Sigmoid colon (tissue), 7 donors: ENCODE measurements at places on chromosomes 13 and 19. TPM values are rescaled to one million over a fixed set of nuclear protein-coding genes. Genes with fewer than 3 reads are reported as not detected.

GRCh38 chr19:12985049-12985776, 10.1 kb upstream of the NFIX start:
- peak; percentile 82 for DNase-seq
- H3K4me1 ChIP-seq = no peaks in the 10 kb centered on the region
- H3K36me3 ChIP-seq = no peaks in the 10 kb centered on the region
- H3K27ac ChIP-seq = no peak overlapping the region

FFAR1 gene
- not detected for total RNA-seq

- no peak for DNase-seq
- no peaks in the 10 kb centered on the region for H3K27me3 ChIP-seq
Observed at GRCh38 chr13:37811441-37811840, 58.1 kb downstream of the TRPC4 start.

- H3K4me1 ChIP-seq = no peaks in the 10 kb centered on the region
- no peaks in the 10 kb centered on the region for H3K36me3 ChIP-seq
- no peak overlapping the region for H3K27ac ChIP-seq
- H3K4me3 ChIP-seq = no peak overlapping the region
Observed at GRCh38 chr19:43372462-43372861, 19.0 kb downstream of the CD177 start.

DNA sequence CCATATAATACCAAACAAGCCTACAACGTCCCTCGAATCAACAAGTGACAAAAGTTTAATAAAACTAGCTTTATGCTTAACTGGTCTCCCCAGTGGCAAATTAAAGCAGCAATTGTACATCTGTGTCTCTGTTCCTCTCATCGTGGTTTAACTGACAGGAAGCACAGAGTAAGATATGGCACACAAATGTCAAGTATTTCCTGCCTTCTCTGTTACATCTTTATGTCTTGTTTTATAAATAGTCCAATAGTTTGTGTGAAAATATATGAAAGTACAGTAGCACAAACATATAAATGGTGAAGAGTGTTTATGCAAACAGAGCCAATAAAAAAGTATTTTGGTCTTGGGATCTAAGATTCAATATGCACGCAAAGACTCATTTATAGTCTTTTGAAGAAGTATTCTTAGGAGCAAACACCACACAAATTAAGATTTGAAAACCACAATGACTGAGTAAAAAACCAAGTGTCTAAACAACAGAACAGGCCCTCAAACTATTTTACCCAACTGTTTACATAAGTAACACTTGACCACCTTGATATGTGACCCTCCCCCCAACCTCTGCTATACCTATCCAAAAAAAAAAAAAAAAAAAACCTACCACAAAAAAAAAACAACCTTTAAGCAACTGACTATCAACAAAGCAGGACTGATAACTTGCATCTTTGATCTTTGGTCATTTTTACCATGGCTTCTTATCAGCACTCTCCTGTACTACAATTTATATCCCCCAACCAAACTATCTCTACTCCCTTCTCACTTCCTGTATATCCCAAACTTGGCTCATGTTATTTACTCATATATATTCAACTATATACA, 14.0 kb downstream of the ELF1 start:
- no peak for DNase-seq
- no peak overlapping the region for H3K4me3 ChIP-seq
- H3K4me1 ChIP-seq = peaks cover 27% of the 10 kb centered on the region
- H3K27me3 ChIP-seq = no peaks in the 10 kb centered on the region
- H3K27ac ChIP-seq = no peak overlapping the region

DNA sequence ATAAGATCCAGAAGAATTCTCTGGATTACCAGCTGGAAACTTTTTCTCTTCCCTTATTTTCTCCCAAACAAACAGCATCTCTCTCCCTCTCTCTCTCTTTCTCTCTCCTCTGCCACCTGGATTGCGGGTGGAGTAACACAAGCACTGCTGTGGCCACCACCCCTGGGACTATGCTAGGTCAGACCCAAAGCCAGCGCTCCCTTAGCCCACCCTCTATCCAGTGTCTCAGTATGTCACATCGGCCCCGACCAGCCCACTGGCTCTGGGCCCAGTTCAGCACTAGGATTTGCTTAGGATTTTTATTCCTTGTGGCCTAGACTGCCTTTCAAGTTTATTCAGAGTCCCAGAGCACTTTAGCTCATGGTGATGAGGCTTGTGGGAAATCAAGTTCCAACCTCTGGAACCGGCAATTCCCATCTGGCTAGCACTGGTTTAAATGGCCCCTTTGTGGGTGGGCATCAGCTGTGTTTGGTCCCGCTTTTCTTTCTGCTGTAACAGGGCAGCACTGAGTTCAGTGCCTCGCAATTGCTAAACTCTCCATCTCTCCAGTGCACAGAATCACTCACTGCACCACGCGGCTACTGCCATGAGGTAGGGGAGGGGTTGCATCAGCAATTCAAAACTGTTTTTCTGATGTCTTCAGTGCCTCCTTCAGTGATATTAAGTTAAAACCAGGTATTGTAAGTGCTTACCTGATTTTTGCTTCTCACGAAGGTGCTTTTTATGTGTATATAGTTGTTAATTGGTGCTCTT, 1623.1 kb downstream of the SLITRK5 start:
- H3K27me3 ChIP-seq = no peaks in the 10 kb centered on the region
- H3K36me3 ChIP-seq = no peaks in the 10 kb centered on the region
- no peak for DNase-seq
- no peaks in the 10 kb centered on the region for H3K4me1 ChIP-seq
- H3K27ac ChIP-seq = no peak overlapping the region
- H3K4me3 ChIP-seq = no peak overlapping the region

- H3K36me3 ChIP-seq = peaks cover 17% of the 10 kb centered on the region
- DNase-seq = no peak
- H3K27me3 ChIP-seq = peaks cover 4% of the 10 kb centered on the region
- H3K27ac ChIP-seq = no peak overlapping the region
Observed at GRCh38 chr19:49014123-49014869, 2.6 kb downstream of the LHB start.

KLK13 gene
- total RNA-seq = not detected

ZNF540 gene
- total RNA-seq = 8.0 TPM

PRR20E gene
- not detected for total RNA-seq

IGFL1 gene
- total RNA-seq = not detected

PLPPR3 gene
- total RNA-seq = not detected

- DNase-seq = no peak
- H3K27ac ChIP-seq = no peak overlapping the region
- peaks cover 7% of the 10 kb centered on the region for H3K4me1 ChIP-seq
- no peaks in the 10 kb centered on the region for H3K36me3 ChIP-seq
Observed at GRCh38 chr13:100680131-100680530, 5.5 kb upstream of the TMTC4 start.

ZNF665 gene
- total RNA-seq = 5.3 TPM

DNA sequence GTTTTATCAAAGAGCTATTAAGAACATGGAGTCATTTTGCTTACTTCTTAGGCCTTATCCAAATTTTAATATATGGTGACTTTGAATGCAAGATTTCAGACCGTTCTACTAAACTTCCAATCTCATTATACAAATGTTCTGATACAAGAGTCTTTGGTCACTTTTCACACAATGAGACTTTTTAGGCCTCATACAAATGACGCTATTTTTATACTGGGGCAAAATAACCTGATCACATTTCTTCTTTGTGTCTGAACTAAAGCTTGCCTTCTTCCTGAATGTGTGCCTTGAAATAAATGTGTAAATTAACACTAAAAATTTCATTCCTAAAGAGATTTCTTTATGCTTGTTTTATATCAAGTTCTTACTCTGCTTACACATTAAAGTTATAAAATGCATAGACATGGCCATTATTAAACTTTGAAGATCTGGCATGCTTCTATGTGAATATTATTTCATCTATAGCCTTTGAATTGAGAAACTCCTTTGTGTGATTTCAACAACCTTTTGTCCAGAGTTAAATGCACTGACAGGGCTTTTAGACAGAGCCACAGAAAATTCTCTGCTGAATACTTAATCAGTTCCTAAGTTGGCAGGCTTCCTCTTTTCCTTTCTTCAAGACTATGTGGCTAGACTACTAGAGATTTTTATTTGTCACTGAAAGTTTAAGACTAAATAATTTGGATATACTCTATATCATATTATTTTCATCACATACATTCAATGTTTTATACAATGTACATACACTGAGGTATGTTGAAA, 86.1 kb downstream of the EDNRB start:
- peaks cover 7% of the 10 kb centered on the region for H3K4me1 ChIP-seq
- peak overlapping the region; percentile 46 for H3K27ac ChIP-seq
- no peak for DNase-seq
- H3K4me3 ChIP-seq = no peak overlapping the region

SBK3 gene
- total RNA-seq = not detected

DNA sequence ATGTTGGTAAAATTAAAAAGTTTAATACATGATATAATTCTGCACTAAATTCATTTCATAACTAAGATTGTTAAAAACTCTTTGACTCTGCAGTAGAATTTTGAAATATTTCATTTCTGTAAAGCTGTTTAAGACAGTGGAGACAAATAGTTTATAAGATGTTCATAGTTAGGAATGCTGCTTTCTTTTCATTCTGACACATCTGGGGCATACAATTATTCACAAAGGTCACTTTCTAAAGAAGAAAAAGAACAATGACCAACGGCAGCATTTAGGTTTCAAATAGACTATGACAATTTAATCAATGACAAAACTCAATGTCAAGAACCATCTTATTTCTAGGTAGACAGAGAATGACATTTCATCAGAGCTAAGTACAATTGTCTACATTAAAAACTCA, 1422.1 kb downstream of the PCDH9 start:
- no peaks in the 10 kb centered on the region for H3K27me3 ChIP-seq
- H3K27ac ChIP-seq = no peak overlapping the region
- no peak overlapping the region for H3K4me3 ChIP-seq

- H3K27me3 ChIP-seq = no peaks in the 10 kb centered on the region
- H3K4me3 ChIP-seq = peak within 1 kb of the TSS; percentile 89
- DNase-seq = peak; percentile 95
- H3K4me1 ChIP-seq = peaks cover 48% of the 10 kb centered on the region
Observed at GRCh38 chr13:49996951-49997895, at the start of gene TRIM13. Gene TRIM13 (plus strand): TSS chr13:49997042. CDS start chr13:50011941, 14,899 bp downstream.

- DNase-seq = no peak
- H3K27me3 ChIP-seq = peaks cover 7% of the 10 kb centered on the region
- H3K27ac ChIP-seq = no peak overlapping the region
- peaks cover 7% of the 10 kb centered on the region for H3K4me1 ChIP-seq
- no peaks in the 10 kb centered on the region for H3K36me3 ChIP-seq
Observed at GRCh38 chr19:40507892-40508291, 41.1 kb downstream of the SPTBN4 start.

KLK2 gene
- not detected for total RNA-seq

GRCh38 chr13:114199954-114200353, 20.9 kb downstream of the CFAP97D2 start:
- no peak overlapping the region for H3K4me3 ChIP-seq
- no peaks in the 10 kb centered on the region for H3K4me1 ChIP-seq
- H3K27ac ChIP-seq = no peak overlapping the region
- H3K36me3 ChIP-seq = no peaks in the 10 kb centered on the region
- no peak for DNase-seq

DNA sequence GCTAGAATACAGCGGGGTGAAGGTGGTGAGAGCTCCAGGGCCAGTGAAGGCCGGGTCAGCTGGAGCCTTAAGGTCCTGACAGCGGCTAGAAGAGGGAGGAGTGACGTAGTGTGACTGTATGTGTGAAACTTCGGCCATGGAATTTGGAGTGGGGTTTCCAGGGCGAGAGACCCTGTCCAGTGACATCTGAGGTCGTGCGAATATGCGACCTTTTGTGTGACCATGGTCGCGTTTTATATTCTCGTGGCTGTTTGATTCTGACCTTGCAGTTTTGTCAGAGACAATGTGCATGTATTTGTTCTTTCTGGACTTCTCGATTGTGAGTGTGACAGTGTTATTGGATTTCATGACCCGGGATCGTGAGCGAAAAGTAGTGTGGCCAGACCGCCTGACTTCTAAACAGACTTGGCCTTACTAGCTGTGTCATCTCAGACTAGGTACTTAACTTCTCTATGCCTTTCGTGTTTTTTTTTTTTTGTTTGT, 405 bp upstream of the ZNF569 start:
- peak overlapping the region; percentile 95 for H3K27ac ChIP-seq
- H3K27me3 ChIP-seq = no peaks in the 10 kb centered on the region
- DNase-seq = no peak
- H3K36me3 ChIP-seq = peaks cover 2% of the 10 kb centered on the region
- H3K4me1 ChIP-seq = peaks cover 29% of the 10 kb centered on the region
- H3K4me3 ChIP-seq = peak overlapping the region; percentile 84

INAFM1 gene
- 15.5 TPM for total RNA-seq

- no peaks in the 10 kb centered on the region for H3K36me3 ChIP-seq
- no peak overlapping the region for H3K27ac ChIP-seq
- no peak for DNase-seq
- no peak overlapping the region for H3K4me3 ChIP-seq
- peaks cover 12% of the 10 kb centered on the region for H3K4me1 ChIP-seq
- no peaks in the 10 kb centered on the region for H3K27me3 ChIP-seq
Observed at GRCh38 chr13:39201180-39201579, 162.9 kb downstream of the NHLRC3 start.

DNA sequence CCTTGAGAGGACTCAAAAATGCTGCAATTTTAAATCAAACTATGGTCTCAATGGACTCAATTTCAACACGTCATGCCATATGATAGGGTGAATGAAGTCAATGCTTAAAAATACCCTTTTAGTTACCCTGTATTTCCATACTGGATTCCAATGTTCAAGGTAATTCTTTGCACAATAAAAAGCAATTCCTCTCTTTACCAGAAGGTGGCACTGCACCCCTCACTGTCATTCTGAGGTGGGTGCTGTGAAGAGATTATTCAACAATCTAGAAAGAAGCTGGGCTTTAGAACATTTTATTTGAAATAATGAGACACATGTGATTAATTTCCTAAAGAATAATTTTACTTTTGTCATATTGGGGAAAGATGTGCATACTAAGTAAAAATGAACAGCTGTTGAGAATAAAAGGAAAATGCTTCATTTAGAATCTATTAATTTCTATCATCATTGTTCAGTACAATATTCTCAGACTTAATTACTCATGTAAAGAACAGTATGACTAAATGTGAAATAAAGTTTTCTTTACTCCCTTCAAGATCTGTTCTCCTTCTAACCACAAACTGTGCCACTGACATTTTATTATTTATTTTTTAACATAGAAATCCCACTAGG, 789.1 kb downstream of the GPC5 start:
- no peaks in the 10 kb centered on the region for H3K27me3 ChIP-seq
- H3K27ac ChIP-seq = no peak overlapping the region
- no peaks in the 10 kb centered on the region for H3K36me3 ChIP-seq
- no peak overlapping the region for H3K4me3 ChIP-seq

GRCh38 chr19:31880283-31880682, 465.1 kb upstream of the ZNF507 start:
- H3K4me1 ChIP-seq = no peaks in the 10 kb centered on the region
- DNase-seq = no peak
- no peaks in the 10 kb centered on the region for H3K36me3 ChIP-seq
- H3K27ac ChIP-seq = no peak overlapping the region
- no peak overlapping the region for H3K4me3 ChIP-seq

SULT2A1 gene
- not detected for total RNA-seq
